Dorsolateral prefrontal cortex (tissue), 122 donors: ENCODE measurements at places on chromosomes 1 and 21.

DNA sequence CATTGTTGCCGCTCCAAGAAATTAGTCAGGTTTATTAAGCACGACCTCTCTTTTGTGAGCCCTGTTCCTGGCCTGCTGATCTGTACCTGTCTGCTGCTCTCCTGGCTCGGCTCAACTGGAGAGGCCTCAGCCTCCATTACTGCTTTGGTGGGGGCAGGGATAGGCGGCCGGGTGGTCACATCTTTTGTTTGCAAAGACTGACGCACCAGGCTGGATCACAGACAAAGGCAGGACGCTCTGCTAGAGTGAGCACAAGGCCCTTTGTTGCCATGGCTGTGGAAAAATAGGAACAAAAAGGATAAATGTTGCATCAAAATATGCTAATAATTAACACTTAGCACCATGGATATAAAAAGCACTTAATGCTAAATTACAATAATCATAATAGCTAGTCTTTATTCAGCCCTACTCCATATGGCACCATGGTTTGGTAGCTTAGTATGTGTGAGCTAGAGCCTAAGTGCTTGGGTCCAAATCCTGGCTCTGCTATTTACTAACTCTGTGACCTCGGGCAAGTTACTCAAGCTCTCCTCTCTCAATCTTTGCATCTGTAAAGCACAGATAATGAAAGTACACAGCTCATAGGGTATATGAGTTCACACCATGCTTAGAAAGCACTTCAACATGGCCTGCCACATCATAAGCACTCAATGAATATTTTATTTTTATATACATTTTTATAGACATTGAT lies 28.9 kb upstream of the HPDL start:
- no peak for DNase-seq

DNA sequence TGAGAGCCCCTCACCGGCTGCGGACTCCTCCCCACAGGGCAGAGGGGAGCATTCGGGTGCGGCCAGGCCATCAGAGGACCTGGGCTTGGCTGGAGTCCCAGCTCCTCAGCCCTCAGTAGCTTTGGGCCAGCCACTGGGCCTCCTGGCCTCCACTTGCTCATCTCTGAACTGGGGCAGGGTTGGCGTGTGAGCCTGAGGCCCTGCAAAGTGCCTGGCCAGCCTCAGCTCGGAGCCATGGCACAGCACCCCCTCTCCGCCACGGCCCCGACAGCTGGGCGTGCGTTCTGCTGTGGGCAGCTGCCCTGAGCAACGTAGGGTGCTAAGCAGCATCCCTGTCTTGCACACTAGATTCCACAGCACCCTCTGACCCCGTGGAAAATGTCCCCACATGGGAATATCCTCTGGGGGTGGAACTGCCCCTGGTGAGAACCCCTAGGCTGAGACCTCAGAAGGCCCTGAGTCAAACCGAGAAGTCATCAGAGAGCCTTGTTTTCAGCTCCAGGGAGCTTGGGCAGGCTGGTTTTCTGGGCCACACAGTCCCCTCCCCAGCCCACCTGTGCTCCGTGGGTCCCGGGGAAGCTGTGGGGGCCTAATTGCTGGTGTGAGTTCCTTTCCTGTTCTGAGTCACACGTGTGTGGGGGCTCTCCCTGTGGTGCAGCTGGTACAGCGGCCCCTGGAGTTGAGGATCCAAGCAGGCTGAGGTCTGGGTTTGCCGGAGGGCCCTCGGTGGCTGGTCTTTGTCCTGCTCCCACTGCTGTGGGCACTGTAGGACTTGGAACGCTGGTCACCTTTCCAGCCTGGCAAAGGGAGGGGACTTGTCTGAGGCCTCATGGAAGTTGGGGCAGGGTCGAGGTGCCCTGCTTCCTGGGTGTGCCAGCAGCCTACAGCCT lies 24.5 kb downstream of the TP73 start:
- DNase-seq, result no peak

DNA sequence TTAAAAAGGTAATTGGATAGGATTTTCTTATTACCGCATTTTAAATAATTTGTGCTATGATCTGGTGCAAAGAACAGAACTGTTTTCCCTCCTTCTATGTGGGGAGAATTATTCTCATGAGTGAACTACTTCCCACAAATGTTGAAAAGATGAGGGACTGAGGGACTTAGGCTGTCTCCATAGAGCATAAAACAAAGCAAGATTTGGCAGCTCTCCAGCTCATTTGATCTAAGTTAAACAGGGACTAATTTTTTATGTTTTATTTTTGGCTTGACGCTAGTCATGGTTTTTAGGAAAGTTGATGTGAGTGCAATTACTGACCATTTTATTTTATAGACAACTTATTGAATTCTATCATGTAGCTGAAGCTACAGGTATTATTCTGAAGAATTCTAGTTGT lies 362.3 kb downstream of the HLX start:
- DNase-seq, result no peak

DNA sequence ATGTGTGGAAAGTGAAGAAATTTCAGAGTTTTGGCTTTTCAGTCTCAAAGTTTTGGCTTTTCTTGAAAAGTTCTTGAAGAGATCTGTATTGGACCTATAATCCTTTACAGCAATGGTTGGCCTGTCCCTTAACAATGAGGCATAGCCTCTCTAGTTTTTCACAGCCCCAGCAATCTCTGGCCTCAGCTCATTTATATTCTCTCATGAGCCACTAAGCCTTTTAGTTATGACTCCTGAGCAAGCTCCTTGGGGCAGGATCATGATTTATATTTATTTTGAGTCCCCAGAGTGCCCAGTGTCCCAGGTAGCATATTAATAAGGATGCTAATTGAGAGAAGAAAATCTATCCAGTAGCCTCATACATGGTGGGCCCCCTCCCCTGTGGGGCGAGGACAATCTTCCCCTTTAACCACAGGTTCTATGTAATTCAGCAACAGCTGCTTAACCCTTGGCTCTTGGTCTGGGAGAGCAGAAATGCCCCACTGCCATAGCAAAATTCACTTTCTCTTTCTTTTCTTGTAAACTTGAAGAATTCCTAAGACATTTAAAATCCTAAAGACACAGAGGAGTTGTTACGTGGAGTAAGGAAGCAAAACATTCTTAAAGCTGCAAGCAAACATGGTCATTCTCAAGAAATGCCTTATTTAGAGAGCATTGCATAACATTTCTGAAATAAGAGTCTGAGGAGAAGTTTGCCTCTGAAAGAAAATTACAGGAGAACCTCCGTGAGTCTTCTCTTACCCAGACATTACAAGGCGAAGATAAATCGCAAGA lies 6.3 kb downstream of the NGF start:
- no peak for DNase-seq

DNA sequence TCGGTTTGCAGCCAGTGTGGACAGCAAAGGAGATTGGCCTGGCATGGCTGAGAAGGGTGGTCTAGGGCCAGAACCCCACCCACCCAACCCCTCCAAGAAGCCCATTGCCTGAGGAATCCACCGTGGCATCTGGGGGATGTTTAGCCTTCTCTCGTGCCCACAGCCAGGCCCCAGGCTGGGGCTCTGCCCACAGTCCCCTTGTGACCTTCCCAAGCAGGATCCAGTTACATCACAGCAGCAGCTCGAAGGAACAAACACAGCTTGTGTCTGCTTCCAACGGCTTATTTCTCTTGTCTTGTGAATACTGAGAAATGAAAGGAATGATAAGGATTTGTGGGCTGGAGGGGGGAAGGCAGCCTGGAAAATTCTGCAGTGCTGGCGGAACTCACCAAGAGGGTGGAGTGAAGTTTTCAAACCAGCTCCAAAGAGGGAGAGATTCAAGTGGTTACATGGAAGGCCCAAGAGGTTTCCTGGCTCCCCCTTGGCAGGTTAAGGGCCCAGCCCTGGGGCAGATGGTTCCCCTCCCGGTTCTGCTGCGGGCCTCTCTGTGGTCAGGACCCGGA lies 61.6 kb downstream of the DHRS3 start:
- no peak for DNase-seq

- no peak for DNase-seq
Measured at GRCh38 chr1:48773133-48773532, 3.6 kb downstream of the BEND5 start.

- DNase-seq, result no peak
Measured at GRCh38 chr1:86739648-86740509, 35.5 kb downstream of the SH3GLB1 start.

DNA sequence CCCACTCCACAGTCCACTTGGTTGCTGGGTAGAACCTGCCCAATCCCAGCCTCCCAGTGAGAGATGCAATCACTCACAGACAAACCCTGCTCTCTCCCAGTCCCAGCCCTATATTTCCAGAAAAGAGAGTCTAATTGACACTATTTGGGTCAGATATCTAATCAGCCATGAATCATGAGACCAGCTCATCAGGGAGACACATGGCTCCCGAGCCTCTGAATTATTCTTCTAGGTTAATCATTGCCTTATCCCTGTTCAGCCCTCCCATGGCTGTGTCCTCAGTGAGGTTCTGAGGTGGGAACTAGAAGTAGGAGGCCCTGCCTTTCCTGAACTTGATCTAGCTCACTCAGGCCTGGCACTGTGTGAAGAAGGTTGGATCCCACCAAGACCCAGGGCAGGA lies 49.9 kb upstream of the ZC3H12A start:
- no peak for DNase-seq

GRCh38 chr1:7560128-7560527 lies 211.0 kb upstream of the VAMP3 start:
- DNase-seq, result no peak

- DNase-seq, result no peak
Measured at GRCh38 chr1:170593173-170594011, 61.4 kb downstream of the GORAB start.

- DNase-seq, result no peak
Measured at GRCh38 chr1:232682248-232682647, 52.3 kb upstream of the SIPA1L2 start.

DNA sequence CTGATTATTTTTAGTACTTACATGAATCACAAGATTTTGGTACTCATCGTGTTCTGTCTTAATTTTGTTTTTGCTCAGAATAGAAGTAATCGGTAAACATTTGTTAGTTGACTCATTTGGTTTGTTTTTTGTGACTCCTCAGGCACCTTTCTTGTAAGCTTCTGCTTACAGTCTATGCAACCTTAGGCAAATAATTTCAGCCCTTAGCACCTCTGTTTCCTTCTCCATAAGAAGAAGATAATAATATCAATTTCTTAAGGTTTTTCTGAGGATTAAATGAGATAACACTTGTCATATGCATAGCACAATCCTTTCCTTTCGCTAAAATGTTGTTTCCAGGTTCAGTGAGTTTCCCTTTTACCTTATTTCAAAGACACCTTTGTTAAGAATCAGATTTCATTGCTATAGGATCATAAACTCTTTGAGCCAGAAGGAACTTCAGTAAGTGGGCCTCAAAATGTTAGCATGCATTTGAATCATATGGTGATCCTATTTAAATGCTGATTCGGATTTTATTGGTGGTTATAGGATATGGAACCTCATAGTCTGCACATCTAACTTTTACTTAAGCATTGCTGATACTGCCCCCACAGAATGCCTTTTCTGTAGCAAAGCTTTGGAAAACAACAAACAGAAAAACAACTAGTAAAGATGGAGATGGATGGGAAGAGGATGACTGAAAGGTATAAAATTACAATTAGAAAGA lies 272.7 kb upstream of the CACYBP start:
- no peak for DNase-seq

- no peak for DNase-seq
Measured at GRCh38 chr1:1156140-1157032, 17.3 kb upstream of the TTLL10 start.

GRCh38 chr1:24567792-24568388 lies 12.0 kb downstream of the NCMAP start:
- DNase-seq, result no peak

DNA sequence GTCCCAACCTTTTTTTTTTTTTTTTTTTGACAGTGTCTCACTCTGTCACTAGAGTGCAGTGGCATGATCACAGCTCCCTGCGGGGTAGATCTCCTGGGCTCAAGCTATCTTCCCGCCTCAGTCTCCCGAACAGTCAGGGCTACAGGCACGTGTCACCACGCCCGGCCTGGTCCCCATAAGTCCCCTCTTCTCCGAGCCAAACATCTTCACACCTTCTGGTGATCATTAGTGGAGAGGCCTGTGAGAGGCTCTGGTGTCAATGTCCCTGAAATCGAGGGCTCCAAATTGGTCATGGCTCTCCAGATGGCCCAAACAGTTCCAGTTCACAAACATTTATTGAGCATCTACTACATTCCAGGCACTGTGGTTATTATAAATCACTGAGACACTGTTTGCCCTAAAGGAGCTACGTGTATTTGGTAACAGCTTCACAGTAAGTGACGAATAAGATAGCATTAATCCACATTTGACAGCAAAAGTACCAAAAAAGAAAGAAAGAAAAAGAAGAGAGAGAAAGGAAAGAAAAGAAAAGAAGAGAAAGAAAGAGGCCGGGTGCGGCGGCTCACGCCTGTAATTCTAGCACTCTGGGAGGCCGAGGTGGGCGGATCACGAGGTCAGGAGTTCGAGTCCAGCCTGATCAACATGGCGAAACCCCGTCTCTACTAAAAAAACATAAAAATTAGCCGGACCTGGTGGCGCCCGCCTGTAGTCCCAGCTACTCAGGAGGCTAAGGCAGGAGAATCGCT lies 867 bp upstream of the TIMM17A start:
- DNase-seq, result no peak

DNA sequence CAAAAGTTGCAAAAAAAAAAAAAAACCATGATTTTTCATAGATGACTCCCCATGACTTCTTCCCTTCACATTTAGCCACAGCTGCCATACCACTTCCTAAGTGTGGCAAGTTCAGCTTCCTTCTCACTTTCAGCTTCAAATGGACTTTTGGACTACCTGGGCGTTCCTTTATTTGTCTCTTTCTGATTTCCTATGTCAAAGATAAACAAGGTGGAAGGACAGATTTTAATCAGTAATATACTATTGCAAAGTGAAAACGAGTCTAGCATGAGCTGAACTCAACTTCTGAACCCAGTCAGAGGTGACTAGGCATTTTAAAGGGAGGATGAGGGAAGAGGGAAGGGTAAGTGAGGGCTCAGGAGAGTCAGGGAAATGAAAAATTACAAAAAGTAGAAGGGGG lies 14.4 kb upstream of the SCCPDH start:
- no peak for DNase-seq

DNA sequence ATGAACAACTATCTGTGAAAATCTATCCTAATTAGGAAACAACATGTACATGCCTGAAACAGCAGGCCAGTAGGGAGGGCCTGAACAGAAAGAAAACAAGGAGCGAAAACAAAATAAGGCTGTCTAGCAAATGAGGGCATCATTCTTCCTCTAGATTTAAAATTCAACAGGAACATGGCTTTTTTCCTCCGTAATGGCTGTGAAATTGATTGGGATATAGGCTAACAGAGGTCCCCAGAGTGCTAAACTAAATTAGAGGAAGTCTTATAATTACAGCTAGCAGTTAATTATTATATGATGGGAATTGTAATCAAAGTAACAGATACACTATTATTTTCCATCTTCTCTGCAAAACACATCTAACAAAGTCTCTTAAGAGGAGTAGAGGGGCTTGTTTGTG lies 51.7 kb upstream of the TIAM1 start:
- DNase-seq, result no peak

GRCh38 chr1:44559330-44559729 lies 115.0 kb downstream of the TMEM53 start:
- DNase-seq, result no peak
